ENCODE measurements at places on chromosomes 2 and 18.

DNA sequence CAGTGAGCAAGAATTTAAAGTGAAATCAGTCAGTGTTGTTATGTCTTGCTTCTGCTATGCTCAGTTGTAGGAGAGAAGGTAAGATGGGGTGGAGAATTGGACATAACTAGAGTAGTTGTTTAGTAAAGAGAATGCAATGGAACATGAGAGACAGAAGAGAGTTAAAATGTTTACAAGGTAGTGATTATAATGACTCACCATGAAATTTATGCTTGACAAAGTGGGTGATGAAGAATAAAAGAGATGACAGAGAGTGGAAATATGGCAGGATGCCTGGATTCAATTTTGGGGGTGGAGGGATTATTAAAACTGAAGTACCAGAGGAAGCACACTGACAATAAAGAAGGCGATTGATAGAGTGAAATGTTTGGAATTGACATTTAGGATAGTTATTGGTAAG lies 10.6 kb downstream of the SCG2 start:
- no peak for DNase-seq

- no peak for DNase-seq
Observed at GRCh38 chr2:157190151-157190550, 67.4 kb upstream of the GALNT5 start.

GRCh38 chr18:55088561-55088960 lies 129.3 kb upstream of the CCDC68 start:
- no peak for DNase-seq

GRCh38 chr18:48703028-48703386 lies 164.2 kb downstream of the CTIF start:
- DNase-seq: no peak

DNA sequence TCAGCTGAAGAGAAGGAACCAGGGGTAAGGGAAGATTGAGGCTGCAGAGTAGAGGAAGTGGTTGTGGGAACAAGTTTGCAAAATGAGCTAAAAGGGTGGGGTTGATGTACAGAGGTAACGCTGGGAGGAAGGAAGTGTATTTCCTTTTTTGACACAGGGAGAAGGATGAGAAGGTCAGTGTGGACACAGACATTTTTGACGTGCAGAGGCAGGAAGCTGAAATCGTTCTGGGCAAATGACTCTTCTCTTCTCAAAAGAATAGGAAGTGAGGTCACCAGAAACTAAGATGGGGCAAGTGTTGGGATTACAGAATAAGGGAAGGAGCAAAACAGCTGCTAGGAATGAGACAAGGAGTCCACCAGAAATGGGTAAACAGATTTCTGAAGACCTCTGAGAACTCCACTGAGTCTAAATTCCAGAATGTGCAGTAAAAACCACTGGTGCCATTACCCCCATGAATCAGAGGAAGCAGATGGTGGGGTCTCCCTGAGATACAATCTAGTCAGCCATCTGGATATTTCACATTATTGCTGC lies 20.0 kb upstream of the RNF149 start:
- DNase-seq: no peak

DNA sequence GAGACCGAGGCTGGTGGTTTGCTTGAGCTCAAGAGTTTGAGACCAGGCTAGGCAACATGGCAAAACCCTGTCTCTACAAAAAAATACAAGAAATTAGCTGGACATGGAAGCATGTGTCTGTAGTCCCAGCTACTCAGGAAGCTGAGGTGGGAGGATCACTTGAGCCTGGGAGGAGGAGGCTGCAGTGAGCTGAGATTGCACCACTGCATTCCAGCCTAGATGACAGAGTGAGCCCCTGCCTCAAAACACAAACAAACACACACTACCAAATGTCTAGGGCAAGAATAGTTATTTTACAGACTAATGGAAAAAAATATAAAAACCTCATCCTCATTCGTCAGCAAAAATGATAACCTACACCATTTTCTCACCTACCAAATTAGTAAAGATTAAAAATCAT lies 15.3 kb downstream of the BUB1 start:
- no peak for DNase-seq

DNA sequence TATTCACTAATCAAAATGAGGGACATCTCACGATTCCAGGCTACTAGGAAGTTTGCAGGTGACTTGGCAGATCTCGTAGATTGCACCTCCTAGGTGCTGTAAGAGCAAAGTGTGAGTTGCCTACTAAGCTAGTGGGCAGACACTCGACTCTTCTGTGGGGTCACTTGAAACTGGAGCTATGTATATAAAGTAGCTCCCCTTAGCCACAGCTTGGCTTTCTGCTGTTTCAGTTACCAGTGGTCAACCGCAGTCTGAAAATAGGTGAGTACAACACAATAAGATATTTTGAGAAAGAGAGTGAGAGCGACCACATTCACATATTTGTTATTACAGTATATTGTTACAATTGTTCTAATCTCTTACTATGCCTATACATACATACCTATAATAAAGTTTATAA lies 23.3 kb downstream of the CTAGE1 start:
- no peak for DNase-seq

GRCh38 chr2:17759805-17760204 lies 5.9 kb downstream of the GEN1 start:
- DNase-seq: no peak

DNA sequence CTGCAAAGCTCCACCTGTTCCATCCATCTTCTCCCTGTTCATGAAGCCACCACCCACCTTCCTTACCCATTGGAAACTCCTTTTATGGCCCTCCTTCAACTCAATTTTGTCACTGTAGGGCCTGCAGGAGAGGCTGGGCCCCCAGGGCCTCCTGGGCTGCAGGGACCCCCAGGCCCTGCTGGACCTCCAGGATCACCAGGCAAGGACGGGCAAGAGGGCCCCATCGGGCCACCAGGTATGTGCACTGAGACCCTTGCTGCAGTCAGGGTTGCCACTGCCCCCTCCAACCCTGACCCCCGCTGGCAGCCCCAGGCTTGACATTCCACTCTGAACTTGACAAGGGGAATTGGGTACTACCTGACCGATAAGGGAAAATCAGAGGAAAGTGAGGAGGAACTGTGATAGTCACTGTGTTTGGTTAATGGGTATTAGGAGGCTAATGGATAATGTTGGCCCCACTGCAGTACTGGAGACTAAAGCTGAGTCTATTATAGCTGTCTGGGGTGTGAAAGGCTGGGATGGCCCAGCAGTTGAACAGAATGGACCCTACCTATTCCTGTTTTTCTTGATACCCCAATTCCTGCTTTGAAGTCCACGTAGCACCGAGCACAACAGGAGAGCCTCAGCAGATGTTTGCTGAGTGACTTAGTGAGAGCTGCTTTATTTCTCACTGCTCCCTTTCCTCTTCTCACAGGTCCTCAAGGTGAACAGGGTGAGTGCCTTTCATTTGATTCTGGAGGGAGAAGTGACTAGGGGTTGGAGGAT lies 2.1 kb upstream of the KHK start:
- no peak for DNase-seq

DNA sequence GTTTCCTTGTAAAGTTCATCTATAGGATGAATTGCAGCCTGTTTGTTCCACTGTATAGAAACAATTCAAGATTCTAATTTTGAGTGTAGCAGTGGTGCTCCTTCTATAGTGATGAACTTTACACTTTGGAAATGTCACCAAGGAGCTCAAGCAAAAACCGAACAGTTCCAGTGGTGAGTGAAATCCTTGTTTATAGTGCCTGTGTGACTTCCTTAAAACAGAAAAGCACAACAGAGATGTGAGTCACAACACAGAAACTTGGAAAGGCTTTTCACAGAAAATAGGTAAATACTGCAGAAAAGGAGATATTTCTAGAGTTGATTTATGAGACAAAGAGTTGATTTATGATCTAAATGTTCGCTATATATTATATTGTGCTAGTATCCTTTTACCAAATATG lies 482.0 kb downstream of the PTPRM start:
- DNase-seq: no peak

GRCh38 chr2:169222665-169223064 lies 139.7 kb downstream of the LRP2 start:
- no peak for DNase-seq

DNA sequence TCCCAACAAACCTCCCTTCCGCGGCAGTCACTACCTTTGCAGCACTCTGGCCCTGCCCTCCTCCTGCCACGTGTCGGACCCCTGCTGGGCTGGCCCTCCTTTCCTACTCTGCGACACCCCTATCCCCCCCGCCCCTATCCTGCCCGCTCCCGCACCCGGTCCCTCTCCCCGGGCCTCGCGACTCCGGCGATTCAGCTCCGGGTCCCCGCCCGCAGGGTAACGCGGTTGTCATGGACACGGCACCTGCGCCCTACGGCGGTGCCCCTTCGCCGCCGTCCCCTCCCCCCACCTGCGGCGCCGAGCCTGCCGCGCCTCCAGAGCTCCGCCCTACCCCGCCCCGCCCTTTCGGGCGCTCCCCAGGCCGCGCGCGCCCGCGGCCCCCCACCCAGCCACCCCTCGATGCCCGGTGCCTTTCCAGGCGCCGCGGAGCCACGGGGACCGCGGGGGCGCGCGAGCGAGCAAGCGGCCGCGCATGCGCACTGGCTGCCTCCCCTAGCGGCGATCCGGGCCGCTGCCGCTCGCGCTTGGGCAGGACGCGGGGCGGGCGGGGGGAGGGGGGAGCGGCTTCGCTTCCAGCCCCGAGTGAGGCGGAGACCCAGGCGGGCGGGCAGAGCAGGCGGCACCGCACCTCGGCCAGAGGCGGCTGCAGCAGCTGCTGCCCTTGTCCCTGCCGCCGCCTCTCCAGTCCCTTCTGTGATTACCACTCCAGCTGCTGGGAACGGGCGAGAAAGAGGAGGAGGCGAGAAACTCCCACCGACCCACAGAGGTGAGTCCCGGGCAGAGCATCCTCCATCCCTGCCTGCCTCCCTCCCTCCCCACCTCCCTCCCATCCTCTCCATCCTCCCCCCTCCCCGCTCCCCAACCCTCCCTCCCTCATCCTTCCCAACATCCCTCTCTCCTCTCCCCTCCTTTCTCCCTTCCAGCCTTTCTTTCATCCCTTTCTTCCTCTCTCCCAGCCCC lies at the start of gene CTNNA2:
Gene CTNNA2, plus strand, starts transcription at position 610 of the 960 bp plus-strand sequence.
- no peak for DNase-seq

GRCh38 chr18:23257686-23258565 lies 122.6 kb downstream of the CABLES1 start:
- no peak for DNase-seq

DNA sequence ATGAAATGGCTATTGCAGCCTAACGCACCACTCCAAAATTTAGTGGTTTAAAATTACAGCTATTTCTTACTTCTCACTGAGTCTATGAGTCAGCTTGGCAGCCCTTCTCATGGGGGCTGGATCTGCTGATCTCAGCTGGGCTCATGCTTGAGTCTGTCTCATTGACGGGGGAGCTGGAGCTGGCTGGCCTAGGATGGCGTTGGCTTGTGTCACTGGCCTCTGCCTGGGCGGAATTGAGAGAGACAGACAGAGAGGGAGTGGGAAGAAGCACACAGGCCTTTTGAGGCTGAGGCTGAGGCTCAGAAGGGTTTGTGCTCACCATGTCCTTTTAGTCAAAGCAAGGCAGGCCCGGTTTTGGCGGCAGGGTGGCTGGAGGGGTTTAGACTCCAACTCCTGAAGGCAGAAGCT lies 412.1 kb upstream of the MYT1L start:
- no peak for DNase-seq

DNA sequence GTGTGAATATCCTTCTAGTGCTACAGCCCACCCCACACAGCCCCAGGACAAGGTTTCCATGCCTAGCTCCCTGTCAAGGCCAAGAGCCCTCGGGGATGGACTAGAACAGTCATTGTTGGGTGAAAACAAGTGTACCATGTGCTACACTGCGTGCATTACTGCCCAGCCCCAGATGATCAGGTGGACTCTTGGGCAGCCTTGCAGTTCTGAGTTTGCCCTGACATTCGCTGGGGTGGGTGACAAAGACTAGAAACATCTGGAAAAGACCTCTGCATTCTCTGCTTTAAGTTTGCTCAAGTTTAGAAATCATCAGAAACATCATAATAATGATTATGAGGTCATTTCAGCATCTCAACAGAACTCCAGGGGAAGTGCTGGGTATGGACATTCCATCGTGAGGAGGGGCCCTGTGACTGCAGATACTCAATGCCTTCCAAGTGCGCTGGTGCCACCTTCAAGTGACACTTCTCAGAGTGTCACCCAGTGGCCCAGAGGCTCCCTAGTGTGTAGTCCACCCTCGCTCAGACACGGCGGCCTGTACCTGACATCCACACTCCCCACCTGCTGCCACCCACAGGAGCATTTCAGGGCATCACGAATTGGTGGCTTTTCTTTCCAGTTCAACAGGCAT lies 5.3 kb upstream of the PXDN start:
- DNase-seq: no peak
